ENCODE measurements at places on chromosomes 7 and 10.

GRCh38 chr7:125098377-125098970 is 168.8 kb upstream of the POT1 start:
- DNase-seq, result peak; percentile 41

DNA sequence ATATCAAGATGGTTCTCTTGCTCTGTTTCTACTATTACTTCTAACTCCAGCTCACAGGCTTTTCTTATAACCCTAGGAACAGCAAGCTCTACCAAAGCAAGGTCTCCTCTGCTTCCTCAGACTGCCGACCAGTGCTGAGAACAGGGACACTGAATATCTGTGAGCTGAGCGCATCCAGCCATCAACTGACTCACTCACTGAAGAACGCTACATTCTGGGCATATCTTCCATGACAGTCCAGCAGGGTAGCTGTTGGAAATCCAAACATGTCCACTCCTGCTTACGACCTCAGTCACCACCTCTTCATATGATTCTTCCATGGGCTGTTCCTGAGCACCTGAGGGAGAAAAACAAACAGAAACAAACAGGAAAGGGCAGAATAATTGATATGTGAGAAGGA is 2.8 kb downstream of the ZNF32 start:
- no peak for DNase-seq

- DNase-seq, result no peak
Measured at GRCh38 chr10:101438881-101439391, 85.0 kb downstream of the BTRC start.

GRCh38 chr7:112331492-112331891 is 118.8 kb upstream of the IFRD1 start:
- no peak for DNase-seq

DNA sequence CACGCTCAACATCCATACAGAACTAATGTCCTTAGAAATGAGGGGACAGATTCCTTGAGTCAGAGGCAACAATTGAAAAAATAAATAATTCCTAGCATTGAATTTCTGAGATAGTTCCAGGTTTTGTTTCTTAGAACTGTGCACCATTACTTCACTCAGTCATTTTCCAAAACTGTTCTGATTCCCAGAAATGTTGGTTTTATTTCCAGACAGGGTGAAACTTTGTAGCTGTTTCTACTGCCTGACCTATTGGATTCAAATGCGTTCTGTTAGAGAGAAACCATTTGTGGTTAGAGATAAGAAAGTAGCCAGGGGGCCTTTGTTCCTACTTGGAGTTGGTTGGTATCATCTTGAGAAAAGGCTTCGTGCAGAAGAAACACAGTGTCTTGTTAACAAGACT is 8.1 kb upstream of the DEPP1 start:
- no peak for DNase-seq

DNA sequence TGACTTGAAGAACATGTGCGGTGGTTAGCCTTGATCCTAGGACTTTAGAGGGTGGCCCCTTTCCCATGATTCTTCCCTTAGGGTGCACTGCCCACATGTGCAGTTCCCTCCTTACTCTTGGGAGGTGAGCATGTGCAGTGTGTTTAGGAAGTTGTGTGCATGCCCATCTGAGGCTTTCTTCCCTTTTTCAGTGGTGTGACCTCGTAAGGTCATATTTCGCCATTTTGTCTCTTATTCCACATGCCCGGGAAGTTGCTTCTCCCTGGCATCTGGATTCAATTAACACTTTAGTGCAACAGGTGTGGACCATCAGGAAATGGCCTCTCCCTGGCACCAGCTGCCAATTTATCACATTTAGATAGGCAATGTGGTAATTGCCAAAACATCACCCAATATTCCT is 380.6 kb upstream of the VSTM2A start:
- DNase-seq, result no peak

DNA sequence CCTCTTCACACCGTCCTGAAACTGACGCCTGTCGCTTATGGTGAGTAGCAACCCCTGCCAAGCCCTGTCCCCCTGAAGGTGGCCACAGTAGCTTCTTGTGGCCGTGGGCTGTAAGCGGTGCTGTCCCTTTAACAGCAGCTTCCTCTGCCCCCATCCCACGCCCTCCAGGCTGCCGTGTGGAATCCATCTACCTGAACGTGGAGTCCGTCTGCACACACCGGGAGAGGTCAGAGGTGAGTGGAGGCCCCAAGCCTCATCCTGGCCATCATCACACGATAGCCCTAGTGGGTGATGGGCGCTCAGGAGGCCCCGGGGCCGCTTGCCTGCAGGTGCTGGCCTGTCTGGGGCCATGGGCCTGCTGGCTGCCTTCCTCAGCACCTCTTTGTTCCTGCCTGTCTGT is 21.2 kb downstream of the PFKFB3 start:
- DNase-seq, result no peak

- no peak for DNase-seq
Measured at GRCh38 chr10:93334901-93335327, 147.2 kb downstream of the MYOF start.

DNA sequence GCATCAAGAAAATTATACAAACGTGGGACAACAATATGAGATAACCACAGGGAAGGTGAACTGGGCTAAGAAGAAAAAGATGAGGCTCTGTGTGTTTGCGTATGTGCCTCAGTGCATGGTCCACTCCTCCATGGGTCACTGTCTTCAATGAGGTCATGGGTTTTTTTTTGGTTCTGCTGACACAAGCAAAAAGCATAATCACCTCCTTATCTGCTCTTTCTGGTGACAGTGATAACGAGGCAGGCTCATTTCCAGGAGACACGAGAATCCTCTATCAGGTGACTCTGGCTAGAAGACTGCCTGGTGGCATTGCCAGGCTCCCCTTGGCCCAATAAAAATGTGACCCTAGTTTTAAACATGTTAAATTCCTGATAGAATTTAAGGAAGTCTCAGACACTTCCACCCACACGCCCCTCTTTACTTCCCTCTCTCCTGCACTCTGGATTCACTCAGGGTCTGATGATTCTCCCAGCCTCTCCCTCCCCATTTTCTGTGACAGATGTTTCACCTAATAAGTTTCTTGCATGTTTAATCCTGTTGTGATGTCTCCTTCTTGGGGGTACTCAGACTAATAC is 35.3 kb upstream of the CDCA7L start:
- no peak for DNase-seq

DNA sequence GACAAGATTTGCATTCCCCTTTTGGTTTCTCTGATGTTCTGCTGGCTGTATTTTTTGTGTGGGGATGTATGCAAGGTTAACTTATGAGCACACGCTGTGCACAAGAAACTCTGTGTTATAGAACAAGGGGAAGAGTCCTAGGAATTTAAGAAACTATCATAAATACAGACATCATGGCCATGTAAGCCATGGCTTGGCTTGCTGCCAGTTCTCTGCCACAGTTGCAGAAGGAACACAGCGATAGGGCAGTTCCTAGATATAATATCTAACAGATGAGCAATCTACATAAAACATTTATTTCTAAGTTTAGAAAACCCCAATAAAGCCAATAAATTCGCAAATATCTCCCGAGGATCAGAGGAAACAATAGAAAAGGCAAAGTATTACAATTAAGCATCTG is 153.3 kb downstream of the LRRTM3 start:
- DNase-seq, result no peak

DNA sequence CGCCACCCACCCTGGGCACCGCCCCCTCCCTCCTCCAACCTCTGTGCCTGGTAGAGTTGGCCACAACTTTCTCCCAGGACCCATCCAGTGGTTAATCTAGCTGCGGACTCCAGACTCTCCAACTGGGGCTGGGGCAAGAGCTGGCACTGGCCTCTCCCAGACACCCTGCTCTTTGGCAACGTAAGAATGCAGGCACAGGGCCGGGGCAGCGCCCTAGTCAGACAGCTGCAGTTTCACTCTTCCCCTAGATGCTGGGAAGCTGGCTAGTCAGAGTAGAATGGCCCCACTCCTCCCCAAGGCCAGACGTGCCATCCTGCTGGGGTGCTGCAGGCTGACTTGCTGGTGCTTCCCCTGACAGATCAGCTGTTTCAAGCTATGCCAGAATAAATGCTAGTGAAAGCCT is 22.1 kb downstream of the HSPA12A start:
- DNase-seq, result no peak

GRCh38 chr7:127782075-127782474 is 130.1 kb downstream of the SND1 start:
- no peak for DNase-seq

GRCh38 chr10:43037440-43037839 is 39.4 kb upstream of the RET start:
- no peak for DNase-seq

DNA sequence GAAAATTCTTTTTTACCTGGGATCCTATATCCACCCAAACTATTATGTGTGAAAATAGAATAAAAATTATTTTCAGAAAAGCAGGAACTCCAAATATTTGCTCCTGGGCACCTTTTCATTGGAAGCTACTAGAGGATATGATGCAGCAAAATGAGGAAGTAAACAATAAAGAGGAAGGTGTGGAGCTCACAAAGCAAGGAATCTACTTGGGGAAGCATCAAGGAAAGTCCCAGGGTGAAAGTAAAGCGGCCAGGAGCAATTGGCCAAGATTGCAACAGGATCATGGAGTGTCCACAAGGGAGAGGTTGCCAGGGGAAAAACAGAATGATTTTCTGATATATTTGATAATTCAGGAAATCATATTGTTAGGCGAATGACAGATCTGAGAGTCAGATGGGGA is 80.8 kb downstream of the CARD11 start:
- DNase-seq, result no peak

DNA sequence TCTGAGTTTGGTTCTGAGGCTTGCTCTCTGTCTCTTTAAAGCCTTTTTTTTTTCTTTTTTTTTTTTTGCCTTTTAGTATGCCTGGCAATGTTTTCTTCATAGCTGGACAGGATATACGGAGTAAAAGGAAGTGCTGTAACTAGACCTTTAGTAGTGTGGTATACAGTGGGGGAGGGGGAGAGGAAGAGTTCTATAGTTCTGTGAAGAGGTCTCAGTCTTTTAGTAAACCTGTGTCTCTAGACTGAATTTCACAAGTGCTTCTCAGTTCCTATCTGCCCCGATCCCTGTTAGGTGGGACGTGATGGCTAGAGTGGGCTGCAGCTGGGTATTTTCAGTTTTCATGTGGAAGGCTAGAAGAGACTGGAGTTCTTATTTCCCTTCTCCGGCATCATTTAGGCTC is 3.1 kb upstream of the ABCC2 start:
- no peak for DNase-seq

DNA sequence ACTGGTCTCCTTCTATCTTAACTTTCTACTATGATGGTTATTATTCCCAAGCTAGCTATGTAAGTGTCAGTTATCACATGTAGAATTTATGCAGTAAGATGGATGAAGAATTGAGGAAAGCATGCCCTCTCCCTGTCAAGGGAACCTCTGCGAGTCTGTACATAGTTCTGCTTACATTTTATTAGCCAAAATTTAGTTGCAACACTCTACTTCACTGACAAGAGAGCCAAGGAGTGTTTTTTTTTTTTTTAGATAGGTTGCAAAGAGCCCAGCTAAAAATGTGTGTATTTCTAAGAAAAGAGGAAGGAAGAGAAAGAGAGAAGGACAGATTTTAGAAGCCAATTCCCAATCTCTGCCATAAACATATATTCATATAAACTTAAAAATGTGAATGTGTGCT is 357.7 kb upstream of the LRRN3 start:
- DNase-seq, result no peak

- no peak for DNase-seq
Measured at GRCh38 chr7:92282221-92282814, 36.5 kb downstream of the ANKIB1 start.
